ENCODE measurements at places on chromosomes 5 and 9. TPM values are rescaled to one million over a fixed set of nuclear protein-coding genes. Genes with fewer than 3 reads are reported as not detected.

The CTXN3 gene
- total RNA-seq, result not detected

The ARHGEF39 gene
- 15.3 TPM for total RNA-seq

The RNF130 gene
- total RNA-seq, result not detected

The PCA3 gene
- 0.19 TPM for total RNA-seq

The OR1Q1 gene
- not detected for total RNA-seq

Data from Karpas-422 (cell line).